ENCODE measurements at places on chromosomes 5 and 9.

DNA sequence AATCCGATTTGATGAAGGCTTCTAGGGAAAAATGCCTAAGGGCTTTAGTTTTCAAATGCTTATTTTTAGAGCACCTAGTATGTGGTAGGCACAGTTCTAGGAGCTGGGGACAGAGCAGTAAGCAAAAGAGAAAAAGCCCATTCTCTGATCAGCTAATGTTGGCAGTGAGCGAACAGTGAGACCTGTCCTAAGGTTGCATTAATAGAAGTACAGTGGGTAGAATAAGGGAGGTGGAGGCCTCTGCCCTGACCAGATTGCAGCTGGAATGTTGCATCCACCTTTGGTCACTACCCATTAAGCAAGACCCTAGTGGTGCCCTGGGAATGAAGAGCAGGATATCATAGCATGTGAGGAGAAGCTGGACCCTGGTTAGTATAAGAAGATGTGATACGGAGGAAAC lies 20.1 kb downstream of the IL9 start:
- DNase-seq, result no peak

DNA sequence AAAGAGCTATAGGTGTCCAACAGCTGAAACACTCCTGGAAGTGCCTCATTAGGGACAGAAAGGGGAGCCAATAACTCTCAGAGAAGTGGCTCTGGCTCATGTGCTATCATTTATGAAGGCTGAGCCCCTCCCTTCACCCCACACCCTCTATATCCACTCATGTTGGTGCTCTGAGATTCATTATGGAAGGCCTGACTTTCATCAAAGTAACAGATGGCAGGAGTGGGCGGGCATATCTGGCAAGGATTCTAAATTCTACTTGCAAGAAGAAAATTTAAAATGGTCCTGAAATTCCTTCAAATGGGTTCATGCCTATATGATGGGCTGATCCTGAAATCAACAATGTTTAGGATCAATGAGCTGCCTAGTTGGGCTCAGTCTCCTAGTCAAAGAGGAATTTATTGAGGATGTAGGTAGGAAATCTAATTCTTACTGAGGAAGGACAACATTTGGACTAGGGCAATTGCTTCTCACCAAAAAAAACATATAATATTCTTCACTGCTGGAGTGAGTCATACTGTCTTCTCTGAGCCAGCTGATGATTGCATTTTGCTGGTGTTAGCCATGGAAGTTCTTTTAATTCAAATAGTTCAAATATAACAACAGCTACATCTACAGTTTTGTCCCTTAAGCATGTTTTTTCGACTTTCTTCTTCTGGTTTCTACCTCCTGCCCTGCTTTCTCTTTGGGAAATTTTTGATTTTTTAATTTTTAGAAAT lies 23.5 kb downstream of the NMRK1 start:
- no peak for DNase-seq

DNA sequence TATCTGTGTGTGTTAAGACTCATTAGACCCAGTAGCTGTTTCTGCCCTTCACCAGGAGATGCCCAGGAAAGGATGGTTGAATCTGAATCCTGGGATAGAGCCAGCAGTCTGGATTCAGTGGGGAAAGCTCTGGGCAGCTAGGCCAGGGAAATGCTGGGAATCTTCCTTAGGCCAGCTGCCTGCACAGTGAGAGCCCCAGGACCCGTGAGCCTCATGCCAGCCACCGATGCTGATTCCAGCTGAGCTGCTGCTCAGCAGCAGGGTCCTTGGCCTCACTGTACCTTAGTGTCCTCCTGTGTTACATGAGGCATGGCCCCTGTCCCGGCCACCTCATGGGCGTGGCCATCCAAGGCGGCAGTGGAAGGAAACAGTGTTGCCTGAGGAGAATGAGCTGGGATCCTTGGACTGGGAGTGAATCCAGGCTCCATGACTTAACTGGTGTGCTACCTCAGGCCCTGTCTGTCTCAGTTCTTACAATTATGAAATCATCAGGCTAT lies 87.1 kb downstream of the AMBP start:
- DNase-seq, result no peak

GRCh38 chr5:125180231-125180829 lies 433.9 kb upstream of the ZNF608 start:
- DNase-seq, result no peak

DNA sequence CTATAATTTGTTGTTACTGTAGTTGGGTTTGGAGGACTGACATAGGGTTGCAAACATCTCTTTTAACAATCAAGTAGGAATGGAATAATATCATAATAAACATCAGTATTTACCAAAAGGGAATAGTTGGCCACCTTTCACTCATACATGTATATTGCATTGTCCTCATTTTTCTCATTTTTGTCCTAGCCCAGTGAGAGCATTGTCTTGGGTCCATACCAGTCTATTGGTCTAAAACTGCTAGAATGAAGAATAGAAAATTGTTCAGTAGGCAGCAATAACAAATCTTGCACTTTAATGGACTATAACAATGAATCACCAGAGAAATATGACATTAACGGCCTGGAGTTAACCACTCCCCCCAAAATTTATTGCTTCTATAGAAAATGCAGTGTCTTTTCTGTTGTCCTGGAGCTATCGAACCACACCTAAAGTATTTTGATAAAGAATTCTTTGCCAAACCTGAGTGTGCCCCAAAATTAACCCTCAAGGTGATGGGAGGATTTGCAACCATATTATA lies 80.9 kb upstream of the IL33 start:
- no peak for DNase-seq

DNA sequence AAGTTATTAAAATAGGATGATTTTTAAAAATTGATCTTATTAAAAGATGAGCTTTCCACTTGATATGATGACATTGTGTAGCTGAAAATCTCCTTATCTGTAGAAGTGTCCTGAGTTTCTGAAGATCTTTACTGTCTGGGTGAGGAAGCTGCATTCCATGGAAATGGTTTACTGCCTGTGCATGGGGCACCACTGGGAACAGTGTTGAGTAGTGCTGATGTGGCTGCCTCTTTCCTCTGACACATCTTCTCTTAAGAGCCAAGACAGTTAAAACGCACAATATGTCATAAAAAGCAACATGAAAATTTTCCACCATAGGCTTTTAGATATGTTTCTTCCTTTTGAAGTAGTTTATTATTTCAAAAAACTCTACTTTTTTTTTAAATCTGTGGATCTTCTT lies 24.6 kb downstream of the SECISBP2 start:
- no peak for DNase-seq

DNA sequence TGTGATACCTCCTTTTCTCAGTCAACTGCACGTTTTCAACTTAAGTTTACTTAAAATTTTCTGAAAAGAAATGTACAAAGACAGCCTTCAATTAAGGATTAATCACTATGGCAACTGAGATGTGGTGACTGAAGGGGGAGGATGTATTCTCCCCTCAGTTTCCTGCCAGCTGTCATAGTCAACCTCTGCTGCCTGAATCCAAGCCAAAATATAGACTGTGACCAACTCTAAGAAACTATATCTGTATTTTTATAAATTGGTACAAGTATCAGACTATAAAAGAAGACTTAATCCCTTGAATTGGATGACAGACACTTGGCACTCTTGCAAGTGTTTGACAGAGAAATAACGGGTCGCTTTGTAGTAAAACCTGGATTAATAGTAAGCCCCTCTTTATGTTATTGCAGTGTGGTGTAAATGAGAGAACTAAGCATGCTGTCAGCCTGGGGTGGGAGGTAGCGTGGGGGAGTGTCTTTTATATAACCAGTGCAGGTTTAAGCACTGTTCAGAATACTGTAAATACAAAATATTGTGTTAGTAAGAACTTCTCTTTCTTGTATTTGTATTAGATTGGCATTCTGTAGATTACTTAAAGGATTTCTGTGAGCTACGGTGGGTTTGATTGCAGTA lies 106.4 kb downstream of the ERCC6L2 start:
- no peak for DNase-seq

- DNase-seq, result no peak
Observed at GRCh38 chr9:97831843-97832636, 21.0 kb upstream of the FOXE1 start.

- DNase-seq, result no peak
Observed at GRCh38 chr5:134626369-134627014, 6.1 kb downstream of the SAR1B start.

DNA sequence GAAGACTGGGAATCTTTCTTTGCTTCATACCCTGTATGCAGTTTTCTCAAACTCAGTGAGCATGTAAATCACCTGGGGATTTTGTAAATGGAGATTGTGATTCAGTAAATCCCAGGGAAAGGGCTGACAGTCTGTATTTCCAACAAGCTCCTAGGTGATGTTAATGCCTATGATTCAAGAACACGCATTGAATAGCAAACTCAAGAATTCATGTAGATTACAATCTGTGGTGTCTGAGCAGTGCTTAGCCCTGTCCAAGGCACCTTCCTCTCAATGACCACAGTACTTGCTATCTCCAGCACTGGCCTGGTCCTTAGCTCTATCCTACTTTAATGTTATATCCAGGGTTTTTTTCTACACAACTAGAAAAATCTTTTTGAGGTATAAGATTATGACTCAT lies 721.4 kb upstream of the MEF2C start:
- DNase-seq, result no peak

- DNase-seq, result peak; percentile 51
Observed at GRCh38 chr9:85213650-85214607, 527.8 kb downstream of the AGTPBP1 start.

- no peak for DNase-seq
Observed at GRCh38 chr9:9133526-9133925, 1333.9 kb upstream of the DMAC1 start.

DNA sequence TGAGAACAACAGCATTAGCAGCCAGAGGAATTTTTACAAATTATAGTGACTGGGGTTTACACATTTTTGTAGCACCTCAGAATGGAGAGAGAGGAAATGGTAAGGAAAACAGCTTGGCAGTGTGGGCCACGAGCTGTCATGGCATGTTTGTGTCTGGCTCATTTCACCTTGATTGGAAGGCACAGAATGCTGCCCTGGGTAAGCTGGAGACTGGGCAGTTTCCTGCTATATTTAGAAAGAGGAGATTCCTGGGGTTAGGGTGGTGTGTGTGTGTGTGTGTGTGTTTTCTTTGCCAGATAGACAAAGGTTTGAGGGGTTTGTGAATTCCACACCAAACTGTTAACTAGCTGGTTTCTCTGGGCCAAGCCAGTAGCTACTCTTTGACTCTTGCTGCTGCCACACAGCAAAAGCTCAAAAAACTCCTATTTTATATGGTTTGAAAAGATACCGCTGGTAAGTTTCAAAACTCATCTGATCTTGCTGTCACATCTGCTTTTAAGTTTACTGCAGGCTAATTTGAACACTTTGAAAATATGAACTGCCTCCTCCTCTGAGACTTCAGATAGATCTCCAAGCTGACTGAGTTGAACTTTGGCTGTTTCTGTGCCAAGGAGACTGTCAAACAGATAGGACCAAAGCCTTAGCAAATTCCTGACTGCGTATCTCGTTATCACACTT lies 9.1 kb downstream of the ARHGAP26 start:
- DNase-seq, result no peak

DNA sequence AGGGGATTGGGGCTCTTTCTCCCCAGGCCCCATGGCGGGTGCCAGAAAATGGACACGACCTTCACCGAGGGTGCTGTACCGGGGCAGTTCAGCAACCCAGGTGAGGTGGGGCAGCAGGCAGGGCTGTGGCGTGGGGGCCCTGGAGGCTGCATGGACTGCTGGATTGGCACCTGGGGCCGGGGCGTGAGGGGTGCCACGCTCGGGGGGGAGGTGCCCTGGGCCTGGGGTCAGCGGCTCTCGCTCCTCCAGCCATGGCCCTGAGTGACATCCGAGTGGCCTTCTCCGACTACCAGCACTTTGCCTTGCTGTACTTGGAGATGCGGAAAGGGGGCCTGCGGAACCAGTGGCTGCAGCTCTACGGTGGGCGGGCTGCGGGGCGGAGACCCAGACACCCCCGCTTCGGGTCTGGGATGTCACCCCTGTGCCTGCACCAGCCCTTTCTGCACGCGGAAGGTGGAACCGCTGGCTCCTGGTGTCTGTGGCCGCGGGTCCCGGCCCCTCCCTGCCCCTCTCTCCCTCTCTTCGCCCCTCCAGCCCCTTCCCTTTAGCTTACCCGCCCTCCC lies 1.8 kb downstream of the LCNL1 start:
- no peak for DNase-seq

GRCh38 chr5:923281-923873 lies 30.7 kb downstream of the TRIP13 start:
- peak; percentile 60 for DNase-seq

DNA sequence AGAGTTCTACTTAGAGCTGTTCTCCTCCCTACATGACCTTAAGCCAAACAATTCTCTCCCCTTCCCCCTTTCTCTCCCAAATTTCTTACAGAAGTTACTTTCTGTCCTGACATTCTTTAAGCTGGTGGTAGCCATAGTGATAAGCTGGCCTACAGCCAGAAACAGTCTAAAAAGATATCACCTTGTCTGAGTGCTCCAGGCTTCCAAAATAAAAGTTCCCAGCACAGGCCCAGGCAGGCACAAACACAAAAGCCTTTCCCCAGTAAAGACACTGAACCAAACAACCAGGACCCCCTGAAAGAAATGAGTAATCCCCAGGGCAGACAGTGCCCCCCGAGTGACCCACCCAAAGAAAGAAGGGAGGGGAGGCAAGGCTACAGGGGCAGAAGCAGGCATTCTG lies 19.2 kb downstream of the SIL1 start:
- DNase-seq, result peak; percentile 39

DNA sequence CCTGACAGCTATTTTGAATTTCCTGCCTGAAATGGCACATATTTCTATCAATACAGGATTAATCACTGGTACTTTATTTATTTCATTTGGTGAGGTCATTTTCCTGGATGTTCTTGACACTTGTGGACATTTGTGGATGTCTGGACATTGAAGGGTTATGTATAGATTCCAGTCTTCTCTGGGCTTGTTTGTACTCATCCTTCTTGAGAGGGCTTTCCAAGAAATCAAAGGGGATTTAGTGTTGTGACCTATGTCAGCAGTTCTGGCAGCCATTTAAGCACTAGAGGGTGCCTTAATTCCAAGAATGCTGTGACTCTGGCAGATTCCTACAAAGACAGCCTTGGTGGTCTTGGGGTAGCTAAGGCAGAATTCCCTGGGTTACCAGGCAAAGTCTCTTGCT lies 259.7 kb downstream of the CSNK1G3 start:
- no peak for DNase-seq

DNA sequence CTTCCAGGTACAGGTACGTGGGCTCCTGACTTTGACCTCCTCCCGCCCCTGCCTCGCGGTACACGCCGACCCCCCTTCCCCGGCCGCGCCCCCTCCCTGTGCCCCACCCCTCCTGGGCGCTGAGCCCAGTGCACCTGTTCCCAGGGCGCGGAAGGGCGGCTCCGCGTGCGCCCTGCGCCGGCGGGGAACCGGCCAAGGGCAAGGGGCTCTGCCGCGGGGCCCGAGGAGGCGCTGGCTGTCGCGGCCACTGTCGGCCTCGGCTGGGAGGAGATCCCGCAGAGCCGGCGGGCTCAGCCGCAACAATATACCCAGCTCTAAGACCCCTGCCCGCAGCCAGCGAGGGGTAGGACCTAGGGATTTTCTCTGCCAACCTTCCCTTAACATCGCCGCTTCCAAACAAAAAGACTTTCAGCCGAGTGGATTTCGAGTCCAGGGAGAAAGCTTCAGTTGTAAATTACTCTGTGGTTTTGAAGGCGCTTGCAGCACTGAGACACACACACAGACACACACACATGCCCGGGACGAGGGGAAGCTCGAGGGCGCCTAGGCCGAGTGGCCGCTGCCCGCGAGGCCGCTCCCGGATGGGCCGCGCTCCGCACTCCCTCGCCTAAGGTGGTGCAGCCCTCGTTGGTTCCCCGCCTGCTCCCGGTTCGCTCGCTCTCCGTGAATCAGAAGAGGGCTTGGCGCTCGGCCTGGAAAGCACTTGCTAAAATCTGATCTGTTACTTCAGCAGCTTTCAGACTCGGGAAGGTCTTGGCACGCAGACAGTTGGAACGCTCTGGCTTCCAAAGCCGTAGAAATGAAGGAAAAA lies 1.2 kb downstream of the FGF18 start:
- no peak for DNase-seq

Measured in NT2/D1 (cell line).